Daoy (cell line): ENCODE measurements at places on chromosomes 6 and 20.
A peak's percentile ranks its signal among the peaks of the same experiment; 100 is the strongest.

- peak; percentile 59 for DNase-seq
Observed at GRCh38 chr20:62365814-62366369, 1.2 kb downstream of the LAMA5 start.

- no peak for DNase-seq
Observed at GRCh38 chr6:89406141-89406540, 5.9 kb downstream of the RRAGD start.

GRCh38 chr20:1777476-1777820 lies 117.8 kb upstream of the SIRPA start:
- DNase-seq: no peak

DNA sequence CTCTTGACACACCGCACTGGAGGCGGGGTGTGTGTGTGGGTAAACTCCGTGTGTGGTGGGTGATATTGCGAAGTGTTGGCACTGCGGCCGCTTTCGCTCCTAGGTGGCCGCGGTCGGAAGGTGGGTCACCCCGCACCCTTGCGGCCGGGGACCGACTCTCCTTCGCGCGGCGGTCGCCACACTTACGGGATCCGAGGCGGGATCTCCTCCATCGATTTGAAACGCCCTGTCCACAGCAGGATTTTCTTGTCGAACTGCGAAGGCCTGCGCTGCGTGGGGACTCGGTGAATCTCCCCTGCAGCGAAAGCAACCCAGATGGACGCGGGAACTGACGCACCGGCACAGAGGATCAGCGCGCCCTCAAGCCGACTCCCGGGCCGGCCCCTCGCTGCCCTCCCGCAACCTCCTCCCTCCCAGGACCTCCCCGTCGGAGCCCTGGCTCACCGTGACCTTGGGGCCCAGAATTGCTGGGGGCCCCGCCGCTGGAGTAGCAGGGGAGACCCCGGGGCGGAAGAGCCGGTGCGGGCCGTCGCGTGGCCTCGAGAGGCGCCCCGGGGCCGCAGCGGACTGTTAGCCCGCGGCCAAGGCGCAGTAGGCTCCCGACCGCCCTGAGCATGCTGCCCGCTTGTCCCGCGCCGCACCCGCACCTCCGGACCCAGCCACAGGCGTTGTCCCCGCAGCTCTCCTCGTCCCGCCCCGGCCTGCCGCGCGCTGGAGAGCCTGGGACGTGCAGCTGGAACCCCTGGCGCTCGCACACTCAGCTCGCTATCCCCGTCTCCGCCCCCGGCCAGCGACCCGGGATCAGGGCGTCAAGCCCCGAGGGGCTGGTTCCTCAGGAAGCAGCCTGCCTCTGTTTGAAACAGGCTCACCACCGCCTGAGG lies at the start of gene FAM162B:
Gene FAM162B, minus strand, starts transcription at position 759 of the 881 bp plus-strand sequence. Its CDS starts 143 bp downstream, at position 616.
- DNase-seq: peak; percentile 48

DNA sequence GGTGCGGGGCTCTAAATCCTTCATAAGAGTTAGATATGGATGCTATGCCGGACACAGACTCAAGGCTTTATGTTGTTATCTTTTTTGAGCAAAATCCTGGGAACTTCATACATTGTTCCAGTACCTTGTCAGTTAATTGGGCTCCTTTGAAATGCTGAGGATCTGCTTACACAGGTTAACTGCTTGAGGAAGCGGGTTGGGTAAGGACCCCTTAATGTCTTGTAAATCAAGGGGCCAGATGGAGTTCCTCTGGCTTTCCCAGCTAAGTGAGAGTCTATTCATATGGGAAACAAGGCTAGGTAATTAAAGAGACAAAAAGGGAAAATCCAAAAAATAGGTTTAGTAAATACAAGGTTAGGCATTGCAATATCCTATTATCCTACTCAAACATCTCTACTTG lies 141.5 kb downstream of the OR2B2 start:
- DNase-seq: no peak

DNA sequence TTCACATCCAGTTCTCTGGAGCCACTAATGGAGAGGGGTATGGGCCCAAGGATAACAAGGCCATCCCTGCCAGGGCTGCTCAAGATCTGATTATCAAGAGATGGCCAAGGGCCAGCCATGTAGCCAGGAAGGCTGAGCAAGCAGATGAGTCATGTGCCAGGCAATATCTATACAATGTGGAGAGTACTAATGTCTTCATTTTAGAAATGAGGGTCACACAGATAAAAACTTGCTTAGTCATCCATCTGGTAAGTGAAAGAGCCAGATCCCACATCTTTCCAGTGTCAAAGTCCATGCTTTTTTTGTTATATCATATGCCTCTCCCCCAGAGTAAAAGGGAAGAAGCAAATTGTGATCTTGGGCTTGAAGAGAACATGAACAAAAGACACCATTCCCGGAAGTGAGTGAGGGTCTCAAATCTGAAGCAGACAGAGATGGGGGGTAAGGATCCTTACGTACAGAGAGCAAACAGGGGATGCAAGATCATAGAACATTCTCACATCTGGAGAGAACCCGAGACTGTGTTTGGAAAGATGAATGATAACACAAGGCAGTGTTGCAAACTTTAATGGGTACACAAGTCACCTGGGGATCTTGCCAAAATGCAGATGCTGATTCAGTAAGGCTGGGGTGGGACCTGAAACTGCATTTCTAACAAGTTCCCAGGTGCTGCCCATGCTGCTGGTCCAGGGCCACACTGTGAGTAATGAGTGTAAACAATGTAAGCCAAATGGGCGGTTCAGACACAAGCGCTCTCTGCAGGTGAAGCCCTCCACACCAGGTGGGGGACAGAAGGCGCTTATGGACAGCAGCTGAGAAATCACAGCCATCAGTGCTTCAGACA lies 20.0 kb upstream of the GSTA3 start:
- DNase-seq: peak; percentile 94

- no peak for DNase-seq
Observed at GRCh38 chr20:46430921-46431712, 24.7 kb upstream of the ELMO2 start.

- peak; percentile 15 for DNase-seq
Observed at GRCh38 chr6:45946887-45947286, 68.8 kb downstream of the CLIC5 start.

DNA sequence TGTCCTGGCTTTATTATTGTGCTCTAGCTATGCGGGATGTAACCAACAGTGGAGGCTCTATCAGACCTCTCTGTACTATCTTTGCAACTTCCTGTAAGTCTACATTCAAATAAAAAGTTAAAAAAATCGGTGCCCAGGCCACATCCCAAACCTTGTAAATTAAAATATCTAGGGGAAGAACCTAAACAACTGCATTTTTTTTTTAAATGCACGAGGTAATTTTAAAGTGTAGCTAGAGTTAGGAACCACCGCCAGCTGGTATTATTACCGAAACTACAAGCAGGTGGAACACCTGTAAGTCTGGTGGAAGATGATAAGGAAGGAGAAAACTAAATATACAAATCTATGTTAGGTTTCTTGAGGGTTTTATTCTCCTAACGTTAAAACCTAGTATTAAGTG lies 34.5 kb upstream of the ID4 start:
- no peak for DNase-seq

DNA sequence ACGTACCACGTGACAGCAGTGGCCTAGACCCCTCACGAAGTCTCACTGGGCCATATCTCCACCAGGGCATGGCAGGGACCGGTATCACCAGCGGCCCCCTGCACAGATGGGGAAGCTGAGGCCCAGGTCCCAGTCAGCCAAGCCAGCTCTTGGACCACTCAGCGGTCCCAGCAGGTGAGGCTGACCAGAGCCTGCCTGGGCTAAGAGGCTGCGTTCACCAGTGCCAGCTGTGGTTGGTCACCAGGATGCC lies 2.6 kb upstream of the MRGBP start:
- DNase-seq: no peak

DNA sequence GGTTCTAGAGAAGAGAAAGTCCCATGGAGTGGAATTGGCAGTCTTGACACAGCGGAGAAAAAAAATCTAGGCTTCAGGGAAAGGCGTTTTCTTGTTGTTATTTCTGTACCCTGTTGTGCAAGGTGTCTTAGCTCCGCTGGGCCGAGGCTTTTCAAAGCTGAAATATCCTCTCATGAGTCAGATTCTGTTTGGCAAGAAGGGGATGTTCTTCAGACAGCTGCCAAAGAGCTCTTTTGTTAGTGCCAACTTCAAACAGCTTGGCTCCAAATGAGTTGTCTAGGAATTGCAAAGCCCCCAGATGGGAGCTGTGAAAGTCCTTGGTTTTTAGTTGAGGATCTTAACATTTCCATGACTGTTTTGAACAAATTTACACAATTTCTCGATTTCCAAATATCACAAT lies 45.6 kb downstream of the LRRN4 start:
- peak; percentile 60 for DNase-seq

GRCh38 chr6:24718449-24719124 lies 367 bp downstream of the C6orf62 start:
- DNase-seq: no peak

DNA sequence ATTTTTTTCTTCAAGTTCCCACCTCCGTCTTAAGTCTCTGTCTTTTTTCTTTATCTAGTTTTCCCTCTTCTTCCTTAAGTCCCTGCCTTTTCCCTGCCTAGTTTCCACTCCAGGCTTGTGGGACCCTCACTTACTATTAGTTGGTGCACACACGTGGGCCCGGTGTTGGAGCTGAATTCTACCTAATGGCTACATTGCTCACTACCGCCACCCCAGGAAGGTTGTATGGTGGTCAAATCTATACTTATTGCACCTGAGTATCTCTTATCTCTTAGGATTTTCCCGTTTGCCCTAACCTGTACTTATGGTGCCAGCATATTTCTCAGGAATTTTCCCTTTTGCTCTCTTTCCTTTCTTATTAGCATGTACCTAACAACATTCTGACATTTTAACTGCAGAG lies 692.8 kb downstream of the EPM2A start:
- DNase-seq: no peak

DNA sequence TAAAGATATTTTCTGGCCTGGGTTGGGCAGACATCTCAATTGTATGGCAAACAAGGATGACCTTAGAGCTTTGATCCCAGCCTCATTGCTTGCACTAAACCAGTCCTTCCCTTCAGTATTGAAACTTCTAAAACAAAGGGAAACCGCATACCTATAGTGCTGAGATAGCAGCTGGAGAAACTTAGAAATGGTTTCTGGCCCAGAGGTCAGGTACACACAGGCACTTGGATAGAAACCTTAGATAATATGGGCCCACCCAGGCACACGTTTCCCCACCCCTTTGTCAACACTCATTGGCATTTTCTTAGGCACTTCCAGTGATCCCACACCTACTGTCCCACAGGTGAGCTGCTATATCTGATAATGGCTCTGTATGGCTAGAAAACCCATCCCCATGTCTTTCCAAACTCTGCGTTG lies 22.1 kb downstream of the NRSN1 start:
- DNase-seq: no peak

DNA sequence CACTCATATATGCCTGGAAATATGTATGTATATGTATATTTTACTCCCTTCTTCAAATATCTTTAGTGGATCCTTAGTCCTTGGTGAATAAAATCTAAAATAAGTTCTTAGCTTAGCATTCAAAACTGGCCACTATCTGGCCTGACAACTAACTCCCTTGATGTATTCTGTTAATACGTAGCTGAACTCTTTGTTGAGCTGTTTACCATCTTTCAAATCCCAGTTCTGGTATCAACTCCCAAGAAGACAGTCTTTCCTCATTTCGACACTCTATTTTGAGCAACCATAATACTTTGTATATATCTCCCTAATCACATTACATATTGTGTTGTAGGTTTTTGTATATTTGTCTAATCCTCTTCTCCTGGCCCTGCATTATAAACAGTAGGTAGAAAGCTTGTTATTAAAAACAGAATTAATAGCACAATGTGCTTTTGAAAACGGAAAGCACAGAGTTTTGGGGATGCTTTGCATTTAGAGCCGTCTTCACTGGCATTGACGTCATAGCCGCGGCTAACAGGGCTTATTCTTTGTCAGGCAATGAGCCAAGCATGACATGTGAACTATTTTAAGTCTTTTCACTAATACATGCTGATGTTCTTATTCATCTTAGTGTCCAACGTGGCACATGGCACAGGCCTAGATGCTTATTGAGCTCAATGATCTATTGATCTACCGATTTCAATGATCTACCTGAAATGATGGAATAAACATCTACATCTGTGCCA lies 47.2 kb upstream of the CCN2 start:
- no peak for DNase-seq

GRCh38 chr6:15904651-15905376 lies 224.1 kb upstream of the MYLIP start:
- DNase-seq: no peak

DNA sequence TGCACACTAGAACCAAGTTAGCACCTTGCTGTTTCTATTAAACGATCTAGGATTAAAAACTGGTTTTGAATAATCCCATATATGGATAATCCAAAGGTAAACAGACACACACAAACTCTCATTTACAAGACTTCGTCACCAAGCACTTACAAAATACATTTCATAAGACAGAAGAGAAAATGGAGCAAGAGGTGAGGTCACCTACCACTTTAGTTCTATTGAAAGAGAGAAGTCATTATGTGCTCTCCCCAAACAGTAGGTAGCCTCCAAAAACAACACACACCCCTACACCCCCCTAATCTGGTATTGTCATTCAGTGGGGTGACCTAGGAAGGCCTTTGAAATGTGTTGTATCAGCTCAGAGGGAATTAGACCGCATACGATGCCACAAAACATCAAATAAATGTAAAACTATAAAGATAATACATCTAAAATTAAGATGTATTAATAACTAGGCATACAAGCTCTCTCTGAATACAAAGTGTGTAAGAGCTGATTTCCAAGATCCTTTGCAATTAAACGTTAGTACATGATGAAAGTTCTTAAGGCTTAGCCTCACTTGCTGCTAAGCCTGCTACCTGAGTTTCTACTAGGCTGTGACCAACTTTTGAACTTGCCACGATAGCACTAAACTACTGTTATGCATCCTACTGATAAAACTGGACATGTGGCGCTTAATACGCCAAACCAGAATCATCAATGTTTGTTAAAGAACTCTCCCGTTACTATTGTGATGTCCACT lies 1.6 kb downstream of the SRPK1 start:
- DNase-seq: peak; percentile 19

- no peak for DNase-seq
Observed at GRCh38 chr6:111566222-111566734, 39.4 kb downstream of the TRAF3IP2 start.

GRCh38 chr6:85191656-85192055 lies 258.2 kb upstream of the NT5E start:
- DNase-seq: no peak

- no peak for DNase-seq
Observed at GRCh38 chr20:4086771-4087687, 71.7 kb upstream of the RNF24 start.

GRCh38 chr6:164303102-164303964 lies 888.8 kb downstream of the QKI start:
- DNase-seq: no peak

GRCh38 chr6:136085370-136086115 lies 164.6 kb downstream of the MTFR2 start:
- peak; percentile 7 for DNase-seq

GRCh38 chr20:40637176-40637575 lies 51.9 kb downstream of the MAFB start:
- DNase-seq: no peak
